ENCODE measurements at places on chromosomes 2 and 18.

DNA sequence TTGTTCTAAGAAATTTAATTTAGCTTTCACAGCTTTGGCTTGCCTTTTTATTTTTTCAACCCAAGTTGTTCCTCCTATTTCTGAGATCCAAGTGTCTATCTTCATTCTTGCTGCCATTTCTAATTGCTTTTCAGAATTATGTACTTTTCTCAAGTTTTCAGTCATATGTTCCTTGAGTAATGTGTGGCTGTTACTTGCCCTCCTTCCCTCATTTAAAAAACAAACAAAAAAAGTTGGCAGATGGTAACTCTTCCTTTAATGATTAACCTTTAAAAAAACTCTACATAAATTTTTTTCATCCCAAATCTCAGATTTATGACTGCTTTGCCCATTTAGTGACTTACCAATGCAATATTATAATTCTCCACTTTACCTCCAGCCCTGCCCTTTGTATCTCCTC is 131.3 kb downstream of the GALNT3 start:
- DNase-seq = no peak

DNA sequence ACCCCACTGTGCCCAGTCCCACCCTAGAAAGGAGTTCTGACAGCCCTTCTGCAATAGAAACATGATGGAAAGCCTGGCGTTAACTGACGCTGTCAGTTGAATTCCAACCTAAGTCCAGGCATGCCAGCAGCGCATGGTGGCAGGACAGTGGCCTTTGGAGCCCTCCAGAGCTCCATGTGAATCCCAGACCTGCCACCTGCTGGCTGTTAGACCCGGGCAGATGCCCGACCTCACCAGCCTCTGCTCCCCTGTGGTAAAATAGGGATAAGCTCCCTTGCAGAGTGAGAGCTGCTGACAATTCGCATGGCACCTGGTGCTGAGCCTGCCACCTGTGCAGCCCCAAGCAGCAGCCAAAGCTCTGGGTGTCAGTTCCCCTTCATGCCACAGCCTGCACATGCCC is 138.6 kb downstream of the LOXHD1 start:
- no peak for DNase-seq

- DNase-seq = no peak
Observed at GRCh38 chr2:27118525-27119329, at the start of gene CGREF1. TSS of gene CGREF1 (minus strand) at chr2:27119128. CDS start at chr2:27104366, 14,762 bp downstream.

- DNase-seq = no peak
Observed at GRCh38 chr2:168254158-168254935, 7.0 kb upstream of the STK39 start.

GRCh38 chr18:39168723-39169122 is 1603.1 kb upstream of the CELF4 start:
- no peak for DNase-seq

- no peak for DNase-seq
Observed at GRCh38 chr2:106270471-106270891, 76.4 kb upstream of the UXS1 start.

- peak; percentile 19 for DNase-seq
Observed at GRCh38 chr2:120511536-120511935, 165.6 kb downstream of the INHBB start.

GRCh38 chr2:109209412-109209811 is 80.4 kb downstream of the SH3RF3 start:
- DNase-seq = no peak

DNA sequence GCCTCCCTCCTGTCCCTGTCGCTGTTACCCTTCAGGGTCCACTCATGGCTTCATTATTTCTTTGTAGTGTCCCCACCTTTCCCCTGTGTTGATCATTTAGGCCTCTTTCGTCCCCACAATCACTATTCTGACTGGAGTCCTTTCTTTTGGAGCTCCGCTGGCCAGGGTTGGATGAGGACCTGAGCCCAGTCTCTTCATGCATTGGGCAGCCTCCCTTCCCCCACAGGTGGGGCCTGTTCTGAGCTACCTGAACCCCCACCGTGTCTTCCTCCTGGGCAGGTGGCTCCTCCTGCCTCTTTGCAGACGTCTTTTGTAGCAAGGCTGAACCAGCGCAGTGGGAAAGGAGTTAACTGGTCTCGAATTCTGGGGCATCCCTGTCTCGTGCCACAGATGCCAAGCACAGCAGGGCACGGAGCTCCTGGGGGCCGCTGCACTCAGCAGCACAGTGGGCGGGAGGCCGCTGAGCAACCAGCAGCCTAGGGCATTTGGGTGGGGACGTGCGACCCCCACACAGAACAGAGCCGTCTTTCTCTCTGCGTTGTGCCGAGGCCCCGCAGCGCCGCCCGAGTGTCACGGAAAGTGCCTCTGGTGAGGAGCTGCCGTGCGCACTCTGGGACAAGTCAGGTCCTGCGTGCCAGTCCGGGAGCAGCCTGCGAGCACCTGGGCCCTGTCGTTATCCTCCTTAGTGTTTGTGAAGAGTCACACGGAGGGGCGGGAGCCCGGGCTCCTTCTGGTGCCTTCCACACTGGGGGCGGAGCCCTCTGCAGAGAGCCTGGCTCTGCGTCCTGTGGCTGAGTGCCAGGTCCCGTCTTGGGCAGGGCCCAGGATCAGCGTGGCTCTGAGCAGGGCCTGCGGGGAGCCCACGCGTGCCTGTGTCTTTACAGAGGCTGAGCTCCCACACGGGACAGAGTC is 130.1 kb downstream of the NFATC1 start:
- DNase-seq = peak; percentile 49

DNA sequence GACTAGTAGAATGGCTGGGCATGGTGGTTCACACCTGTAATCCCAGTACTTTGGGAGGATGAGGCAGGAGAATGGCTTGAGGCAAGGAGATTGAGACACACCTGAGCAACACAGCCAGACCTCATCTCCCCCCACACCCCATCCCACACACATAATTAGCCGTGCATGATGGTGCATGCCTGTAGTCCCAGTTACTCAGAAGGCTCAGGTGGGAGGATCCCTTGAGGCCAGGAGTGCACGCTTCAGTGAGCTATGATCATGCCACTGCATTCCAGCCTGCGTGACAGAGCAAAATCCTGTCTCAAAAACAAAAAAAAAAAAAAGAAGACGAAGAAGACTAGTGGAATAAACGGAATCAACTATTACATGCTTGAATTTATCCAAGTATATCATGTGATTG is 150.0 kb downstream of the STK39 start:
- DNase-seq = peak; percentile 76

DNA sequence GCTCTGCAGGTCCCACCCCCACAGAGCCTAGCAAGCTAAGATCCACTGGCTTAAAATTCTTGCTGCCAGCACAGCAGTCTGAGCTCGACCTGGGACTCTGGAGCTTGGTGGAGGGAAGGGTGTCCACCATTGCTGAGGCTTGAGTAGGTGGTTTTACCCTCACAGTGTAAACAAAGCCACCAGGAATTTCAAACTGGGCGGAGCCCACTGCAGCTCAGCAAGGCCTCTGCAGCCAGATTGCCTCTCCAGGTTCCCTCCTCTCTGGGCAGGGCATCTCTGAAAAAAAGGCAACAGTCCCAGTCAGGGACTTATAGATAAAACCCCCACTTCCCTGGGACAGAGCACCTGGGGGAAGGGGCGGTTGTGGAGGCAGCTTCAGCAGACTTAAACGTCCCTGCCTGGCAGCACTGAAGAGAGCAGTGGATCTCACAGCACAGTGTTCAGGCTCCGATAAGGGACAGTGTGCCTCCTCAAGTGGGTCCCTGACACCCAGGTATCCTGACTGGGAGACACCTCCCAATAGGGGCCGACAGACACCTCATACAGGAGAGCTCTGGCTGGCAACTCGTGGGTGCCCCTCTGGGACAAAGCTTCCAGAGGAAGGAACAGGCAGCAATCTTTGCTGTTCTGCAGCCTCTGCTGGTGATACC is 20.0 kb upstream of the NEMP2 start:
- DNase-seq = no peak

DNA sequence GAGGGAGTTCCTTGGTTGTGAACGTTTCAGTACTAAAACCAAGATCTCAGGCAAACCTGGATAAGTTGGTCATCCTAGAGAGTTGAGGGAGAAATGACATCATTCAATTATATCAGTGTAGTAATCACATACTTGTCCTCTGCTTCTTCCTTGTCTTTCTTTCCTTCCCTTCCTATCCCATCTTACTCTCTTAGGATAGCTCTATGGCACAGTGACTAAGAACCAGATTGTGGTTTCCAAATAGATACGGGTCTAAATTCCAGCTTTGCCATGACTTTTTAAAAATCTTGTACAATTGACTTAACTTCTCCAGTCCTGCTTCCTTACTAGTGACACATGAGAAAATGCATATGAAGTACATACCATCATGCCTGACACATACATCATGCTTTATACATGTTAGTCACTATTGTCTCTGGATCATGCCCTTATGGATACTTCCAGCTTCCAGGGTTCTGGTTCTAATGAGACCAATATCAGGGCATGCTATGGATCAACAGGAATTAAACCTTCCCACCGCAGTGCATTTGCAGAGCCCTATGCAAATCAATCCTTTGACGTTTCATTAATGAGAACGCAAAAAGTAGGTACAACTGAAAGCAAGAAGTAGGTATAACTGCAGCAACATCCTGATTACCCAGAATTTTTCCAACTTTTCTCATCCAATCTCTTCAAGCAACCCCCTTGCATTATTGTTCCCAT is 168.0 kb upstream of the KLF7 start:
- DNase-seq = no peak

- no peak for DNase-seq
Observed at GRCh38 chr2:40451918-40452605, at the start of gene SLC8A1. TSS of gene SLC8A1 (minus strand) at chr2:40452090.

- DNase-seq = no peak
Observed at GRCh38 chr2:188003800-188004199, 287.9 kb upstream of the GULP1 start.

- DNase-seq = no peak
Observed at GRCh38 chr2:39128919-39129391, 8.1 kb upstream of the SOS1 start.

DNA sequence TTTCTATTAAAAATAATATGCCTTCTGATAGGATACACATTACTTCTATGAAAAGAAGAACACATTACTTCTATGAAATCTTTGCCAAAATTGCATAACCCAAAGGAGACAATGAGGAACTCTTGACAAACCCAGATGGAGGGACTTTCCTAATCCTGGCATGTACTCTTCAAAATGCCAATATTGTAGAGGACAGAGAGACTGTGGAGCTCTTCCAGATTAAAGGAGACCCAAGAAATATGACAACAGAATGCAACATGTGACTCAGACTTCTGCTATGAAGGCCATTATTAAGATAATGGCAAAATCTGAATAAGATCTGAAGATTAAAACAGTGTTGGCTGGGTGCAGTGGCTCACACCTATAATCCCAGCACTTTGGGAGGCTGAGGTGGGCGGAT is 22.2 kb downstream of the SOWAHC start:
- DNase-seq = no peak

DNA sequence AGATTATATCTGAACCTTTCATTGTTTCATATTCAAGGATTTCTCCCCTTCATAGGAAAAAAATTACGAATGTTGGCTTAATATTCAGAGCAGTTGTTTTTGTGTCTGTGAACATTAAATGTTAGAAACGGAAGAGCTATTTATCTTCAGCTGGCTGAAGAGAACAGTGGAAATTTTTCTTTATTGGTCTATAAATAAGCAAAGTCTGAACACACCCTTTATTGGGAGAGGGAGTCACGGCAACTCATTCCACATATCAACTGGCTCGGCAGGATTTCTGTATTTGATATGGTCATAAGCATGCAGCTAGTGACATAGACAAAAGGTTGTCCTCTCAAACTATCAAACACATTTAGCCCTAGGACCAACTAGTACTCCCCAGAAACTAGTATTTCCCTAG is 468.4 kb upstream of the HNRNPA3 start:
- DNase-seq = no peak

- no peak for DNase-seq
Observed at GRCh38 chr2:142586693-142587580, 290.5 kb upstream of the KYNU start.

- no peak for DNase-seq
Observed at GRCh38 chr2:104332731-104333130, 521.2 kb upstream of the POU3F3 start.

DNA sequence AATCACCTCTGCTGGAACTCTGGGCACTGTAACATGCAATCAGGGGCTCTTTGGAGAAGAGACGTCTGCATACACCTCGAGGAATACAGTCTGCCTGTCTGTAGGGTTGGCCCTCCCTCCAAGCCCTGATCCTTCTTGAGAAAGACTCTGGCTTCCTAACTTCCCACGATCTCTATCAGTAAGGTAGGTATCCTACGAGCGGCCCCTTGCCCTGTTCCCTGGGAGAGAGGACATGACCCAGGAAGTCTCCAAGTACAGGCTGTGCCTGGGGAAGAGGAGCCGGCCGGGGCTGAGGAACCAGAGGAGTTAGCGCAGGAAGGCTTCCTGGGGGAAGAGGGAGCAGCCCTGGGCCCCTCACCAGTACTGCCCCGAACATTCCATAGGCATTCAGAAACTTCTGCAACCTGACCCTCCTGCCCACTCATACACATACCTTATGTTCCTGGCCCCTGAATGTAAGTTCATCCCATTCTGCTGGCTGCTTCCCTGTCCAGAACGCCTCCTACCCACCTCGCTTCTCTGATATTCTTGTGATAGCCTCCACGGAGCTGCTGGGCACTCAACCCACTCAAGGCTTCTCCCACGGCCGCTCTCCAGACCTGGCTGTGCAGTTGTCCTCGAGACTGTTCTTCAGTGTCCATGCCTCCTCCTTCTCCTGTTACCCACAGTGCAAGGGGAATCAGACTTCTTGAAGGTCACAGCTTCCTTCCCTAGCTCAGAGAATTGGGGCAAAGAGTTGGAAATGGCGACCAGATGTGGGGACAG is 116.1 kb downstream of the CYP26B1 start:
- peak; percentile 30 for DNase-seq

DNA sequence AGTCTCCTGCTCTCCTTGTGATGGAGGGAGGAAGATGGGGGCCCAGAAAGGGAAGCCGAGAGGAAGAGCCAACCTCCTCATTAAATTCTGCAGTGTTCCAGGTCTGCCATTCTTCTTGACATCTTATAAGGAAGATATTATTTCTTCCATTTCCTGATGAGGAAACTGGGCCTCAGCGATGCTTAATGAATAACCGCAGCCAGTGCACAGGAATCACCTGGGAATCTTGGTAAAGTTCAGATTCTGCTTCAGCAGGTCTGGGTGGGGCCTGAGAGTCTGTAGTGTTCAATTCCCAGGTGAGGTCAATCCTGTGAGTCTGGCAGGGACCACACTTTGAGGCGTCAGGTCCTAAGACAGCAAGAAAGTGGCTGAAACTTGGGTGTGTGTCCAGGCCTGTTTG is 17.3 kb downstream of the PCARE start:
- DNase-seq = no peak

GRCh38 chr2:48148841-48149430 is 242.6 kb upstream of the FBXO11 start:
- DNase-seq = no peak

GRCh38 chr2:18047213-18047611 is 168.7 kb downstream of the KCNS3 start:
- no peak for DNase-seq

DNA sequence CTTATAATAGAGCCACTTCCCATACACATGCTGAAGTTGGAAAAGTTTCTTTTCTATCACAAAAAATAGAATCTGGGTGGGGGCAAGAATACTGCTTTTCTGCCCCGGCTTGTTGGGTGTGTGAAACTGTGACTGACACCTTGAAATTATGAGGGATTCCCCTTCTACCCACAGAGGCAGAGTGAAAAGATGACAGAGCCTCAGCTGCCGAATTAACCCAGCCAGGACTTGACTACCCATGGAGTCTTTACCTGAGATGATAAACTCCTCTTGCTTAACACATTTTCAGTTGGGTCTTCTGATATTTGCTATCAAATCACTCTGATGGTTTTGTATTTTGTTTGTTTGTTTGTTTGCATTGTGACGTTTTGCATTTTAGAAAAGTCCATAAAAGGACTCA is 66.0 kb upstream of the PMAIP1 start:
- no peak for DNase-seq

GRCh38 chr2:205889114-205889513 is 196.9 kb downstream of the INO80D start:
- peak; percentile 83 for DNase-seq

GRCh38 chr2:202910698-202911097 is 775 bp downstream of the WDR12 start:
- DNase-seq = no peak

All from RWPE2 (cell line).